ENCODE measurements at places on chromosomes 2 and 18.

- DNase-seq: no peak
Measured at GRCh38 chr2:81084101-81084500, 779.5 kb upstream of the LRRTM1 start.

- DNase-seq: no peak
Measured at GRCh38 chr2:191863988-191864387, 17.1 kb upstream of the CAVIN2 start.

GRCh38 chr2:57862153-57862552 is 184.5 kb upstream of the VRK2 start:
- DNase-seq: no peak

GRCh38 chr18:47870605-47871004 is 59.9 kb downstream of the SMAD2 start:
- DNase-seq: no peak

DNA sequence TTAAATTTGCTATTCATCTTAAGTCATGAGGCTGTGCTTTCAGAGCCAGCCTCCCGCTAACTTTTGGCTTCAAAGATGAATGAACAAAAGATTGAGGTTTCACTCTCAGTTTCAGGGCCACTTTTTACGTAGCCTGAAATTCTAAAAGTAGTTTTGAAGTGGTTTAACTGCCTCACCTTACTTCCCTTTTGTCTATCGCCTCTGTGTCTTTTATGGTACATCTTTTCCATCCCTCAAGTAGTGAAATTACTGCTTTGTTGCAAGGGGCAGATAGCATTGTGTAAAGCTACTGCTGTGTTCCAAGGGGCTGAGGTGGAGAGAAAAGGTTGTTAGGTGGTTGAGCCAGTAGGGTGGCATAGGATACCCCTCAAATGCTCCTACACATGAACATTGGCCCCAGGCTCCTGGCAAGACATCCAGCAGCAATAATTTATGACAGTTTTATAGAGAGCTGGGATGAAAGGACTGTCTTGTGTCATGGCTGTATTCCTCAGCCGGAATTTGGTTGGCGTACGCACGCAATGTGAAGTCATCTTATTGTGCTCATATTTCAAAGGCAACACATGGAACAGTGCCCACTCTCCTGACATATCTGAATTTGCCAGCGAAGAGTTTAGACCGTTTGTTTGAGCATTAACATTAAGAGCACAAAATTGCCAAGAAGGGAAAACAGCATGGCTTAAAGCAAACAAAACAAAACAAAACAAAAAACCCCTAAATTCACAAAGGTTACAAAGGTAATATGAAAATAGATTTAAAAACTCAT is 32.2 kb downstream of the QPCT start:
- no peak for DNase-seq

GRCh38 chr18:28766721-28767120 is 589.8 kb upstream of the CDH2 start:
- DNase-seq: no peak

GRCh38 chr2:7838669-7839068 is 843.2 kb upstream of the ID2 start:
- no peak for DNase-seq

DNA sequence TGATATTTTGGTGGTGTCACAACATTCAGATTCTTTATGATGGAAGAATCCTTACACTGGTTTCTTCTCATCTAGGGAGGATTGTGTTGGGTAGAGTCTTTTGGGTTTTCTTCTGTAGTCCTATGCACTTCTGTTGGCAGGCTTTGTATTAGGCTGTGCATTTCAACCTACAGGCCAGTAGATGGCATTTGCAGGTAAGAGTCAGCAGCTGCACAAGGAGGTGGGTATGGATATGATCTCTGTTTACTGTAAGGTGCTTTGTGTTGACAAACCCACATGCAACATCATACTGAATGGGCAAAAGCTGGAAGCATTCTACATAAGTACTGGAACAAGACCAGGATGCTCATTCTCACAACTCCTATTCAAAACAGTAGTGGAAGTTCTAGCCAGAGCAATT is 656.8 kb downstream of the METTL4 start:
- DNase-seq: no peak

- no peak for DNase-seq
Measured at GRCh38 chr2:70115646-70116442, 28.6 kb downstream of the PCBP1 start.

DNA sequence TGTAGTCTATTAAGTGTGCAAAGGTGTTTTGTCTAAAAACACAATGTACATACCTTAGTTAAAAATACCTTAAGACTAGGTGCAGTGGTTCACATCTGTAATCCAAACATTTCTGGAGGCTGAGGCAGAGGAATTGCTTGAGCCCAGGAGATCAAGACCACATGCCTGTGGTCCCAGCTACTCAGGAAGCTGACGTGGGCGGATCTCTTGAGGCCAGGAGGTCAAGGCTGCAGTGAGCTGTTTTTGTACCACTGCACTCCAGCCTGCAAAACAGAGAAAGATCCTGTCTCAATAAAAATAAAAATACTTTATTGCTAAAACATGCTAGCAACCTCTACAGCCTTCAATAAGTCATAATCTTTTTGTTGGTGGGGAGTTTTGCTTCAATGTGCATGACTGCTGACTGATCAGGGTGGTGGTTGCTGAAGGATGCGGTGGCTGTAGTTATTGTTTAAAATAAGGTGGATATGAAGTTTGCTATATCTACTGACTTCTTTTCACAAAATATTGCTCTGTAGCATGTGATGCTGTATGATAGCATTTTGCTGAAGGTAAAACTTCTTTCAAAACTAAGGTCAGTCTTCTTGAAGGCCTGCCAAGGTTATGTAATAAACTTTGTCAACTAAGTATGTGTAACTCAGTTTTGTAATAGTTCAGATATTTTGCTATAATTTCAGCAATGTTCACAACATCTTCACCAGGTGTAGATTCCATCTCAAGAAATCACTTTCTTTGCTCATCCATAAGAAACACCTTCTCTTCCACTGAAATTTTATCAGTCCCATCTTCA is 1238.0 kb upstream of the NRXN1 start:
- DNase-seq: no peak

DNA sequence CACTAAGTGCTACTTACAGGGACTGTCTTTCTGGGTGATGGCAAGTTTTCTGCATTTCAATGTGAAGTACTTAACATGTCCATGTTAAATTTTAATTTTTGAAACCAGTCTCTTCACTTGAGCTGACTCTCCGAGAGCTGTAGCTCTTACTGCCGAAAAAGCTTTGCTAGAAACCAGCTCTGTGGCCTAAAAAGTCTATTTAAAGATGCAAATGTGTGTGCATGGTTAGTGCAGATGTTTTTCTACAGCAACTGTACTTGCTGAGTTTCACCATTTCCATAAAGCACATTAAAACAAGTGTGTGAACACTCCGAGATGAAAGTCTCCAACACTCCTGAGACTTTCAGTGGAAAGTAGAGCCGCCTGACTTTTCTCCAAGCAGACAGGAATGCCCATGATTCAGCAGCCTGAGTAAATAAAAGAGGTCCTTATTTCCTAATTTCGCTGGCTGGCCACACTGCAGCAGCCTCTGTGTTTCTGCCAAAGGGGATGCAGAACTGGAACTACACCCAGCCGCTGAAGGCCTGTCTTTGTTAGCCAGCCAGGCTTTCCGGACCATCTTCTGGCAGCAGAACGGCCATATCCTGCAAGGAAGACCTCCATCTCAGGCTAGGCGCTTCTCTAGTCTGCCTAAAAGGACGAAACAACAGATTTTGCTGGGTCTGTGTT is 121.2 kb downstream of the ZNF521 start:
- DNase-seq: no peak

DNA sequence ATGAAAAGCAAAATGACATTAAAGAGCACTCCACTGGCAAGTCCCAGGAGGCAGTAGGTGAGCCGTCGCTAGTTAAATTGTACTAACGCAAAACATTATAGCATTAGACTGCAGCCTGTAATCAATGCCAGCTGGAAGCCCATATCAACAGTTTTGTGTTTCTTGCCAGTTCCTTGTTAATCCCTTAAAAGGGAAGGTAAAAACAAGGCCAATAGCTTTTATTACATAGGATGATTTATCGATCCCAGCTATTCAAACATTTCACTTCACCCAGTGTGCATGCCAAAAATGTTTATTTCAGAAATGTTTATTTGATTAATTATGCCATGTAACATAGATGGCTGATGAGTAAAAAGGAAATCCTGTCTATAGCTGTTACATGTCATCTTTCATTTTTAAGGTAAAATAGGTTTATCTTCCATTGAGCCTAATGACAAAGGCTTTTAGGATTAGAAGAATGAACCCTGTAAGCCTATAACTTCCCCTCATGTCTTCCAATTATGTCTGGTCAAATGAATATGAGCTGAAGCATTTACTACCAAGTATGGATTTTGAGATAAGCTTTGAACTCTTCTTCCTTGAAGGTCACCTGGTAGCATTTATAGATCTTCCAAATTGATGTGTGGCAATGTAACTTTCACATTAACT is 591.2 kb downstream of the RNF144A start:
- no peak for DNase-seq

DNA sequence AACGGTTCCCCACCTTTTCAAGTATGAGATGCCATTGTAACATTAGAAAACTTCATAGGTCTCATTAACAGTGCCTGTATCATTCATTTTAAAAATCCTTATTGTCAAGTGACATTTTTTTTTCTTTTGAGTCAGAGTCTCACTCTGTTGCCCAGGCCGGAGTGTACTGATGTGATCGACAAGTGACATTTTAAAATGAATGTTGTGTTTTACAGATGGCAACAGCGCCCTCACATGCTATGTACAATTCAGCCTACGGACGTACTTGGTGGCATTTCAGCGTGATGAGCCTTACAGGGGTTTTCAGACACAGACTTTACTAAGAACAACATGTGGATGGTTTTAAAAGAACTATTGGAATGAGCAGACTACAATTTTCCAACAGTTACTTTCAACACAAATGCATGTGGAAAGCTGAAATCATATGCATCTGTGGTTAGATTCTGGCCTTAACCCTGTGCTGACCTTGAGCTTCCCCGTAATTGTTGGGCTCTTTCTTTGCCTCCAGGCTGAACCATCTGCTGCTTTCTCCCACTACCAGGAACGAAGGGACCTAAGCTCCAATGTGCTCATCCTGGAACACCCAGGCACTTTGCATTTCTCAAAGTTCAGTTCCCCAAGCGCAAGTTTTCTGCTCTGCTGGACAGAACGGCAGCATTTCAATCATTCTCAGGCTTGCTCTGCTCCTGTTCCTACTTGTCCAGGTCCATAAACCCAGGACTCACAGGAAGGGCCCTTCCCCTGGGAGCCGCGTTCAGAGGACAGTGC is 119.9 kb upstream of the NDUFV2 start:
- DNase-seq: no peak

GRCh38 chr2:187994464-187995331 is 297.0 kb upstream of the GULP1 start:
- no peak for DNase-seq

- DNase-seq: no peak
Measured at GRCh38 chr2:26064846-26065245, 31.0 kb downstream of the RAB10 start.

GRCh38 chr2:121529439-121530211 is 1.1 kb upstream of the RNU4ATAC start:
- DNase-seq: no peak

DNA sequence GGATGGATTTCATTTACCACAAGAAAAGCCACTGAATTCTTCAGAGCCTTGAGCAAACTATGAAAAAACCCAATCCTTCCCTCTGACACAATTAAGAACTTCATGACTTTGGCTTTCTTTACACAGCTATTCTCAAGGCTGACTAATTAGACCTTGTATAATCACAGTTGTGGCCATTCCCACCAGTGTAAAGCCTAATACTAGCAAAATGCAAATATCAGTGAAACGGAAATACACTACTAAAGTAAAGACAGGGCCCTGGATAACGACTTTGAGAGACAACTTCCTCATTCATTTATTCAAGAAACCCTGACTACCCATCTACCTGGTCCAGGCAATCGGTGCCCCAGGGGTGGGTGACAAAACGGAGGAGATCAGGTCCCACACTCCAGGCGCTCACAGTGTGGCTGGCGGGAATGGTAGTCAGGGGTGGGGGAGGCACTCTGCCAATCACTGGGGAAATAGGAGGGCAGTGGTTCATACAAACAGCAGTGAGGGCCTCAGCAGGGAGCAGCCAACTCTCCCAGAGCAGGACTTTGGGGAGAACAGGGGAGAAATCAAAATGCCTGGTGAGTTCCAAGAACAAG is 28.1 kb downstream of the TMEM163 start:
- DNase-seq: no peak

- no peak for DNase-seq
Measured at GRCh38 chr2:236593531-236593930, 23.9 kb downstream of the ACKR3 start.

DNA sequence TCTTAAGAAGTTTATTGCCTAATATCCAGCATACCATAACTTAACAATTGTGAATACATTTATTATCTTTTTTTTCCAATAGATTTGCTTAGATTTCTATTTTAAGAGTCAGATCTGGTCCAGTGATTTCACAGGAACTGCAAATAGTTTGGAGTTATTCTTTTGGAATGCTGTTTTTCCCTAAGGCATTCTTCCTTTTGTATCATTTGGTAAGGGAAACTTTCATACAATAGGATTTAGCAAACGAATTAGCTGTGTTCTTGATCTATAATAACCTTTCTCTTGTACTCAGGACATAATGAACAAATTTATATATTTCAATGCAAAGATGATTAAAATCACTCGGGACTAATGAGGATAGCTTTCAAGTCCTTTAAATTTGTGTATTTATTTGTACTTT is 201.6 kb downstream of the ERBB4 start:
- no peak for DNase-seq

DNA sequence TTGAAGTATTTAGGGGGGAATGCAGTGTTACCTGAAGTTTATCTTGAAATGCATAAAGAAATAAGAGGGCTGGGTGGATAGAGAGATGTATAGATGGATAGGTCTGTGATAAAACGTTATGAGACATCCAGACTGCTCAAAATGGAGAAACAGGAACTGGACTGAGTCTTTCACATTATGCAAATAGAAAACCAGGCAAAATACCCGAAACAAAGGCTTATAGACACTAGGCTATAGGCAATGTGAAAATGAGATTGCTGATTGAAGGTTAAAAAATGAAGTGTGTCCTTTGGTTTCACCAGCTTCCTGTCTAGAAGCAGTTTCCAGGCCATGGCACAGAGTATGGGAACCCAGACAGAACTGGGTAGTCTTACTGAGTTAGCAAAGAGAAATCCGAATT is 24.9 kb upstream of the SLC3A1 start:
- no peak for DNase-seq

- no peak for DNase-seq
Measured at GRCh38 chr18:58788470-58788869, 76.2 kb upstream of the ZNF532 start.

DNA sequence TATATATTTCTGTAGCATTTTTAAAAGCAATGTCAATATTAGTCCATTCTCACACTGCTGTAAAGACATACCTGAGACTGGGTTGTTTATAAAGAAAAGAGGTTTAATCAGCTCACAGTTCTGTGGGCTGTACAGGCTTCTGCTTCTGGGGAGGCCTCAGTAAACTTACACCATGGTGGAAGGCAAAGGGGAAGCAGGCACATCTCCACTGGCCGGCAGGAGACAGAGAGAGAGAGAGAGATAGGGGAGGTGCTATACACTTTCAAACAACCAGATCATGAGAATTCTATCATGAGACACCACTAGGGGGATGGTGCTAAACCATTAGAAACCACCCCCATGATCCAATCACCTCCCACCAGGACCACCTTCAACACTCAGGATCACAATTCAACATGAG is 43.1 kb downstream of the CHMP3 start:
- no peak for DNase-seq

- no peak for DNase-seq
Measured at GRCh38 chr2:29687121-29687520, 234.3 kb downstream of the ALK start.

- DNase-seq: no peak
Measured at GRCh38 chr2:233056961-233057605, 3.1 kb upstream of the INPP5D start.

- DNase-seq: no peak
Measured at GRCh38 chr2:219495531-219496122, 3.1 kb upstream of the GMPPA start.
